PC-3 (cell line): ENCODE measurements at places on chromosomes 13 and 19.

GRCh38 chr13:29758531-29759114 lies 91.8 kb downstream of the UBL3 start:
- H3K36me3 ChIP-seq, result no peaks in the 10 kb centered on the region
- DNase-seq, result peak; percentile 91
- peak overlapping the region; percentile 97 for H3K27ac ChIP-seq

DNA sequence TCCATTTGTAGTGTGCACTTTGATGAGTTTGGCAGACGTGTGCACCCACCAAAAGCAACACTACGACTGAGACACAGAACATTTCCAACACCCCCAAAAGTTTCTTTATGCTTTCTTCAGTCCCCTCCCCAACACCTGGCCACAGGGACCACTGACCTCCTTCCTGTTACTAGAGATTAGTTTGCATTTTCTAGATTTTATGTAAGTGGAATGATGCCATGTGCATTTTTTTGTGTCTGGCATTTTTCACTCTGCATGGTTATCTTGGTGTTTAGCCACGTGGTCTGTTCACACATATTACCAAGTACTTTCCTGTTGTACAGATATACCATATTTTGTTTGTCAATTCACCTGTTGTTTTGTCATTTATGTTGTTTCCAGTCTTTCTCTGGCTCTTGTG lies 44.6 kb upstream of the URI1 start:
- DNase-seq, result no peak
- H3K36me3 ChIP-seq, result no peaks in the 10 kb centered on the region
- H3K27ac ChIP-seq, result no peak overlapping the region
- H3K4me1 ChIP-seq, result no peaks in the 10 kb centered on the region

DNA sequence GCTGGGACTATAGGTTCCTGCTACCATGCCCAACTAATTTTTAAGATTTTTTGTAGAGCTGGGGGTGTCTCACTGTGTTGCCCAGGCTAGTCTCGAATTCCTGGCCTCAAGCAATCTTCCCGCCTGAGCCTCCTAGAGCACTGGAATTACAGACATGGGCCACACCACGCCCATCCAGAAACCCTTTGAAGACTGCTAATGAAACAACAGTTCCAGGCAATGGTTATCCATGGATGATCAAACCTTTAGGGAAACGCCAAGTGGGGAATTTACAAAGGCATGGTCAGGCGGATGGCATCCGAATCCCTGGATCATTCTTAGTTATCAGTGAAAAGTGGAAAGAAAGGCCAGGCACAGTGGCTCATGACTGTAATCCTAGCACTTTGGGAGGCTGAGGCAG lies 16.9 kb upstream of the DNMT1 start:
- H3K4me1 ChIP-seq, result peaks cover 12% of the 10 kb centered on the region
- no peaks in the 10 kb centered on the region for H3K36me3 ChIP-seq
- H3K27ac ChIP-seq, result no peak overlapping the region
- DNase-seq, result no peak

- DNase-seq, result peak; percentile 7
- no peak overlapping the region for H3K4me3 ChIP-seq
- H3K27ac ChIP-seq, result no peak overlapping the region
- H3K36me3 ChIP-seq, result no peaks in the 10 kb centered on the region
Measured at GRCh38 chr13:69579351-69579750, 528.3 kb upstream of the ATXN8OS start.

DNA sequence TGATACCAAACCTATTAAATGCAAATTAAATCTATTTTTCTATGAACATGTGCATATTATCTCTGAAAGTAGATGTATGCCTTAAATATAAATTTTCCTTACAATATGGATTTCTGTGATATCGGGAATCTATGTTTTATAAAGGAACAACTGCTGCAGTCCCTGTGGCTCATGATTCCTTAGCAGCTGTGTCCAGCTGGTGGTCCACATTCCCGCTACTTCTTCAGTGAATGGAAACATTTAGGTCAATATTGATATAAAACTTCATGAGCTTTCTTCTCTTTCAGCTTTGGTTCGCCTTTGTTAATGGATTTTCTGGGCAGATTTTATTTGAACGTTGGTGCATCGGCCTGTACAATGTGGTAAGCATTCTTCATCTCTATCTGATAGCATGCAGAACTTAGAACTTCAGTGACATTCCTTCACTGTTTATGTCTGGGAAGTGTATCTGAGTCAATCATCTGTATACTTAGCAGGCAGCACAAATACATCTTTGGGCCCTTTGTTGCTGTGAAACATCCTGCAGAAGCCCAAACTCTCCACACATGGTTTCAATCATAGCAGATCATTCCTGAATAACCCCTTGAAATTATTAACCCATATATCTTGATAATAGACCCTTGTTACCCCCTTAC lies 223.9 kb downstream of the SHISA2 start:
- H3K36me3 ChIP-seq, result no peaks in the 10 kb centered on the region
- H3K4me1 ChIP-seq, result no peaks in the 10 kb centered on the region
- DNase-seq, result no peak
- H3K27me3 ChIP-seq, result no peaks in the 10 kb centered on the region

DNA sequence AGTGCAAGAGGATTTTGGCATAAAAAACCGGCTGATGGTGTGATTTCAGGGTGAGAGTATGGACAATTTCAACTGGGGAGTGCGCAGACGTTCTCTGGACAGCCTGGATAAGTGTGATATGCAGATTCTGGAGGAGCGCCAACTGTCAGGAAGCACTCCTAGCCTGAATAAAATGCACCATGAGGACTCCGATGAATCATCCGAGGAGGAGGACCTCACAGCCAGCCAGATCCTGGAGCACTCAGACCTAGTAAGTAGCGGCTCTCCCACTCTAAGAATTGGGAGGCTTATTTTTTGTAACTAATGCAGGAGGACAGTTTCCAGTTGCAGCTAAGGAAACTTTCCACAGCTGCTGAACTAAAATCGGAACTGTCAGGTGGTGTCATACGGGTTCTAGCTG lies 53.6 kb downstream of the ZAR1L start:
- H3K4me3 ChIP-seq, result no peak overlapping the region
- no peaks in the 10 kb centered on the region for H3K36me3 ChIP-seq
- H3K4me1 ChIP-seq, result peaks cover 14% of the 10 kb centered on the region
- H3K27me3 ChIP-seq, result no peaks in the 10 kb centered on the region

DNA sequence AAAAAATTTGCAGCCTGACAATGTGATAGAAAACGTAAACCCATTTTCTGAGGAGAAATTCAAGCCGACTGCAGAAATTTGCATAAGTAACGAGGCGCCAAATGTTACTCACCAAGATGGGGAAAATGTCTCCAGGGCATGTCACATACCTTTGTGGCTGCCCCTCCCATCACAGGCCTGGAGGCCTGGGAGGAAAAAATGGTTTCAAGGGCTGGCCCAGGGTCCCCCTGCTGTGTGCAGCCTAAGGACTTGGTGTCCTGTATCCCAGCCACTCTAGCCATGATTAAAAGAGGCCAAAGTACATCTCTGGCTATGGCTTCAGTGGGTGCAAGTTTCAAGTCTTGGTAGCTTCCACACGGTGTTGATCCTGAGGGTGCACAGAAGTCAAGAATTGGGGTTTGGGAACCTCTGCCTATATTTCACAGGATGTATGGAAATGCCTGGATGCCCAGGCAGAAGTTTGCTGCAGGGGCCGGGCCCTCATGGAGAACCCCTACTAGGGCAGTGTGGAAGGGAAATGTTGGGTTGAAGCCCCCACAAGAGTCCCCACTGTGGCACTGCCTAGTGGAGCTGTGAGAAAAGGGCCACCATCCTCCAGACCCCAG lies 1842.3 kb downstream of the PCDH9 start:
- DNase-seq, result no peak
- no peak overlapping the region for H3K27ac ChIP-seq
- H3K27me3 ChIP-seq, result no peaks in the 10 kb centered on the region
- no peak overlapping the region for H3K4me3 ChIP-seq
- no peaks in the 10 kb centered on the region for H3K36me3 ChIP-seq
- no peaks in the 10 kb centered on the region for H3K4me1 ChIP-seq

DNA sequence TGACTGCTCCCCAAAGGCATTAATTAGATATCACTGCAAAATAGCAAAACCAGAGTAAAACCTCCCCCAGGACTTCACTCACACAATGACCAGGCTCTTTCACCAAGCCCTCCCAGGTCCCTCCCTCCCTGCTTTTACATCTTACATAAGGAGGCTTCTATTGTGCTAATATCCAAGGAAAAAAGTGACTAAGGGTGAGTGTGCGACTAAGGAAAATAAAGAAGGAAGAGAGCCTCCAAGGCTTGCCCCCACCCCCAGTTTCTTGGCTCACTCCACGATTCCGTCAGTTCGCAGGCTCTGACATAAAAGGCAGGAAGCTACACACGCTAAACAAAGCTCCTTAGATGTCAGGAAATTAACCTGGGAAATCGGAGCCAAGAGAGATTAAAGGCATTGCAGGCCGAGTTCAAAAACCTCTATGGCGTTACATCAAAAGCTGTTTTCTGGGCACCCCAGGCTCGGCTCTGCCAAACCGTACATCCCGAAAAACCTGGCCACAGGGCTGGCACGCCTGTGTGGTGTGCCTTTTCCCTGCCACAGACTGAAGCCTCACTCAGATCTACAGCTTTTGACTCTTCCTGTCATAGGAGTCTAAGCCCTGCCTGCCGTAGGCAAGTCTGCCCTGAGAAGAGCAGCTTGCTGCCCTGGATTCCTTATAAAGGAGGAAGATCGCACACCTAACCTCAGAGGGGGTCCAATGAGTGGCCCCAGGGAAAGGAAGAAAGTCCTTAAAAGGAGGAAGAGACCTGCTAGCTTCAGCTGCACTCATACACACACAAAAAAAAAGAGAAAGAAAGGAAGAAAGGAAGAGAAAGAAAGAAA lies 67.0 kb upstream of the SERP2 start:
- peak overlapping the region; percentile 47 for H3K4me3 ChIP-seq
- H3K27me3 ChIP-seq, result no peaks in the 10 kb centered on the region
- DNase-seq, result peak; percentile 95
- H3K36me3 ChIP-seq, result no peaks in the 10 kb centered on the region
- peaks cover 73% of the 10 kb centered on the region for H3K4me1 ChIP-seq

DNA sequence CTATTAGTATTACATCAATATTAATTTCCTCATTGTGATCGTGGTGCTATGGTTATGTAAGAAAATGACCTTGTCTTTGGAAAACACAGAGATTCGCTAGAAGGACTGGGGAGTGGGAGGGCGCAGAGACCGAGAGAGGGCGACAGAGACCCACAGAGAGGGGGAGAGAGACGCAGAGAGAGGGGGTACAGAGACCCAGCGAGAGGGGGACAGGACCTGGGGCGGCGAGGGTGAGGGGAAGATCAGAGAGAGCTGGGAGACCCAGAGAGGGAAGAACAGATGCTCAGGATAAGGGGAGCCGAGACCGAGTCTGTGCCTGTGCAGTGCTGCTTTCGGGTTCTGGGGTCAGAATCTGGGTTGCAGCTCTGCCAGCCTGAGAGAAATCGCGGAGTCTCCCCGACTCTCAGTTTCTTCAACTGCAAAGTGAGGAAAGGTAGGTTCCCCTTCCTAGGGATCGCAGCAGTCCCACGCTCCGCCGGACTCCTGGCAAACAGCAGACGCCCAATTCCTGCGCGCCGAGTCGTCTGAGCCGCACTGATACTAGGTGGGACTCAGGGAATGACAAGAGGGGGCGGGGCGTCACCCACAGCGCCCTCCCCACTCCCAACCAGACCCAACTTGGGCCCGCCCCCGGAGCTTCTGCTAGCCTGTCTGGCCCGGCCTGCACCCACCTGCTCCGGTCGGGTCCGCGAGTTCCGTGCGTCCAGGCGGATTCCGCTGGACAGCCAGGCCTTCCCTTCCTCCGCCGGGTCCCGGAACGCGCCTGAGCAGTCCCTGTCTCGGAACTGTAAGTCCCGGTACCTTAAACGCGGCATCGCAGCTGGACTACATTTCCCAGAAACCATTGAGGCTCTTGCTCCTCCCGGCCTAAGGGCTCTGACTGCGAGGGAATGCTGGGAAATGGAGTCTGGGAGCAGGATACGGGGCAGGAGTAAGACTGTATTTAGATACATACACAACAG lies 15.3 kb downstream of the IZUMO2 start:
- DNase-seq, result peak; percentile 97
- no peak overlapping the region for H3K27ac ChIP-seq
- H3K4me1 ChIP-seq, result no peaks in the 10 kb centered on the region
- no peaks in the 10 kb centered on the region for H3K36me3 ChIP-seq
- peaks cover 19% of the 10 kb centered on the region for H3K27me3 ChIP-seq

GRCh38 chr13:106407338-106407737 lies 128.1 kb downstream of the EFNB2 start:
- DNase-seq, result peak; percentile 48
- H3K36me3 ChIP-seq, result no peaks in the 10 kb centered on the region
- no peak overlapping the region for H3K27ac ChIP-seq
- H3K27me3 ChIP-seq, result no peaks in the 10 kb centered on the region
- peaks cover 7% of the 10 kb centered on the region; the same call in 1 of the 2 replicates for H3K4me1 ChIP-seq
- H3K4me3 ChIP-seq, result no peak overlapping the region
